ENCODE measurements at places on chromosomes 3 and 15.

- H3K4me1 ChIP-seq, result peaks cover 1% of the 10 kb centered on the region
- peaks cover 34% of the 10 kb centered on the region for H3K27me3 ChIP-seq
- no peaks in the 10 kb centered on the region for H3K36me3 ChIP-seq
- no peak overlapping the region for H3K4me3 ChIP-seq
- H3K27ac ChIP-seq, result no peak overlapping the region
- no peak for DNase-seq
Measured at GRCh38 chr3:45219694-45220093, 6.4 kb downstream of the TMEM158 start.

- no peak for DNase-seq
- no peak within 1 kb of the TSS for H3K27ac ChIP-seq
- peaks cover 12% of the 10 kb centered on the region for H3K27me3 ChIP-seq
- H3K4me3 ChIP-seq, result no peak within 1 kb of the TSS
- no peaks in the 10 kb centered on the region for H3K36me3 ChIP-seq
- H3K4me1 ChIP-seq, result peaks cover 5% of the 10 kb centered on the region
Measured at GRCh38 chr3:134650431-134651346, at the start of gene KY. TSS of gene KY (minus strand) at chr3:134651022. CDS start at chr3:134650960, 62 bp downstream.

GRCh38 chr15:78873793-78874765 lies 1.4 kb downstream of the MORF4L1 start:
- H3K27ac ChIP-seq, result peak overlapping the region; percentile 100
- peak overlapping the region; percentile 98 for H3K4me3 ChIP-seq
- H3K36me3 ChIP-seq, result peaks cover 10% of the 10 kb centered on the region
- DNase-seq, result peak; percentile 67

DNA sequence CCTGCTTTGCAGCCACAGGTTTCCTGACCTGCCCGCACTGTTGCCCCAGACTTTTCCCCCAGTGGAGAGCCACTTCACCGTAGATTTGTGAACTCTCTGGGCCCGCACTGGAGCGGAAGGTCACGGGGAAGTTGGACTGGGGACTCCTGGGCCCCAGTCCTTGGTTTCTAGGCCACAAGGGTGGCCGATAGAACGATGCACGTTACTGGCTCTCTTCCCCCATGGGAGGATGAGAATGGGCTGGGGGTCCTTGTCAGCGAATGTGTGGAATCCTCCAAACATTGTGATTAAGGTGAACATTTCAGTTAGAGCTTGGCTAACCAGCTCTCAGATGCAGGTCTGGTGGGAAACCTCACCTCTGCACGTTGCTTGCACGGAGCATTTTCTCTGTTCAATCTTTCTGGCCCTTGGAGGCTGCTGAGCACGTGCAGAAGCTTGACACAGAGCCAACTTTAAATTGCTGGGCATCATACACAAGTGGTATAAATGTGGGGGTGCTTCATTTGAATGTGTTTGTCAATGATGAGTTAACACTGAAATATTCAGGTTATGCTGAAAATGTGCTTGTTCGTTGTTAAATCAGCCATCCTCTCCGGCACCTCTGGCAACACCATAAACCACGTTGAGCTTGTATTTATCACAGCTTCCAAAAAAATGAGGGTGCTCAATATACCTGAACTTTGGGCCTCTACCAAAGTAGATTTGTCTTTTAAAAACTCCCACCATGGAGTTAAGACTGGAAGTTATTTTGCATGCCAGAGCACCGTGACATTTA lies 976 bp downstream of the DIS3L start:
- H3K27me3 ChIP-seq, result no peaks in the 10 kb centered on the region
- peak overlapping the region; percentile 75 for H3K4me3 ChIP-seq
- no peak for DNase-seq
- H3K4me1 ChIP-seq, result peaks cover 33% of the 10 kb centered on the region
- peaks cover 12% of the 10 kb centered on the region for H3K36me3 ChIP-seq

- DNase-seq, result no peak
- no peaks in the 10 kb centered on the region for H3K27me3 ChIP-seq
- no peak overlapping the region for H3K4me3 ChIP-seq
- no peak overlapping the region for H3K27ac ChIP-seq
Measured at GRCh38 chr3:183298701-183299153, 45.7 kb downstream of the B3GNT5 start.

DNA sequence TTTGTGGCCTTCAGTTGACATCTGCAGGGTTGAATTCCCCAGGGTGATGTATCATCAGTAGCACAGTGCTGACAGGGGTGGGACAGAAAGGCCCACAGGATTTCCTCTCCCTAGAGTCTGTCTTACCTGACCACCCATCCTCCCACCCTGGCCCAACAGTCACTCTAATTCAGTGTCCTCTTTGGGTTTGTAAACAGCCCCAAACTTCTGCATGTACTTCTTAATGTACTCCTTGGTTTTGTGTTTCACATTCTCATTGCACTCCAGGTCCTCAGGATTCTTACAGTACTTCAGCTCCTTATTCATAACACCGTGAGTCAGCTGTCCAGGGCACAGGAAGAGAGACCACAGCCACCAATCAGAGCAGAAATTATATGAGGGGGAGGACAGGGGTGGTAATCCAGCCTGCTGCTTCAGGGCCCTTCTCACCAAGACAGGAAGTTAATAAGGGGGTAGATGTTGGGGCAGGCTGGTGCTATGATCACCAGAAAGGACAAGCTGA lies 37.5 kb downstream of the NBEAL2 start:
- no peak overlapping the region for H3K4me3 ChIP-seq
- H3K36me3 ChIP-seq, result peaks cover 67% of the 10 kb centered on the region
- H3K27ac ChIP-seq, result peak overlapping the region; percentile 52
- peak; percentile 55 for DNase-seq

DNA sequence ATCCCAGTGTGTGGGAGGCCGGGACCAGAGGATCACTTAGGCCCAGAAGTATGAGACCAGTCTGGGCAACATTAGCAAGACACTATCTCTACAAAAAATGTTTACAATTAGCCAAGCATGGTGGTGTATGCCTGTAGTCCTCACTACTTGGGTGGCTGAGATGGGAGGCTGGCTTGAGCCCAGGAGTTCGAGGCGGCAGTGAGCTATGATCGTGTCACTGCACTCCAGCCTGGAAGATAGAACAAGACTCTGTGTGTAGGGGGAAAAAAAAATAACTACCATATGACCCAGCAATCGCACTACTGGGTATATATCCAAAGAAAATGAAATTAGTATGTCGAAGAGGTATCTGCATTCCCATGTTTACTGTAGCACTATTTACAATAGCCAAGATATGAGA lies 22.6 kb downstream of the RYK start:
- DNase-seq, result no peak

- no peaks in the 10 kb centered on the region for H3K27me3 ChIP-seq
- H3K27ac ChIP-seq, result no peak overlapping the region
- DNase-seq, result peak; percentile 17
- no peak overlapping the region for H3K4me3 ChIP-seq
- H3K36me3 ChIP-seq, result peaks cover 35% of the 10 kb centered on the region
Measured at GRCh38 chr15:60362321-60363086, 35.3 kb downstream of the ANXA2 start.

DNA sequence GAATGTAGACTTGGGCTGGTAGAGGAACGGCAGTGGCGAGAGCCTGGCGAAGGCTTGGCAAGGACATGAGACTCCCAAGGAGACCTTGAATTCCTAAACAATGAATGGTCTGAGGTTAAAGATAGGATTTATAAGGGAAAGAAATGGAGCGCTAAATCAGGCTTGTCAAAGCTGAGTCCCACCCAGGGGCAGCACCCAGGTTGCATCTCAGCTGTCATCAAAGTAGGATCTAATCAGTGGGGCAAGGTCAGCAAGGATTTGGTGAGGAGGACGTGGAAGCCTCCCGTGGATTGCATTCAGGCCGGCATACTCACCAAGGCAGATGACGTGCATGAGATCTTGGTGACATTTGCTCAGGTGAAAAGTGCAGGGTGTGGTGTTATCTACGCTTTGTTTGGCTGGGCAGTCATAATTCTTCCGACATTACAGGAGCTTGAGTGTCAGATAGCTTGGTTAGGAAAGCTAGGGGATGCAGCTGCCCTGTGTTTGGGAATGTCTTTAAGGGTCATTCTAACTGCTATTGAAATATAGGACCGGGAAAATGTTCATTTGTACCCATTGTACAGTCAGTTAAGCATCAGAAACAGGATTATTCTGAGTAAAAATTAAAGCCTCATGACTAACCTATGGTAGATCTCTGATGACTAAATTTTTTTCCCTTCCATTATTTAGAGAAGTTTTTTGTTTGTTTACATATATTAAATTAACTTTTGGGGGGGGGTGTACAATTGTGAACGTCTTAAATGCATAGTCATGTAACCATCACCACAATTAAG lies 99.4 kb upstream of the TSC22D2 start:
- no peaks in the 10 kb centered on the region for H3K36me3 ChIP-seq
- peaks cover 4% of the 10 kb centered on the region for H3K27me3 ChIP-seq
- no peaks in the 10 kb centered on the region for H3K4me1 ChIP-seq
- DNase-seq, result no peak
- H3K4me3 ChIP-seq, result no peak overlapping the region

DNA sequence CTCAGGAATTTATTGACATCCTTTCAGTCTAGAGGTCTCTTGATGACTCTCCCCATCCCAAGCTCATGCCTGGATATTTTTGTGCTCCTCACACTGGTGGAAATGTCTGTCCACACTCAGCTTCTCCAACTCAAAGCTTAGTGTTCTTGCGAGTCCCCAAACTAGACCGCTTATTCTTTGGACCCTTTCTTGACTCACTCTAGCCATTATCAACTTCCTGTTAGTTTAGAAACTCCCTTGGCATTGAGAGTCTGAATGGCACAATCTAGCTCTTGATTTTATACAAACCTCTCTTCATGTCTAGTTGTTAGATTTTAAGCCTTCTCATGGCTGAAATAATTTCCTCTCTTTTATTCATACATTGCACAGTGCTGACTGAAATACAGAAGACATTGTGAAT lies 19.6 kb downstream of the TIGIT start:
- H3K36me3 ChIP-seq, result no peaks in the 10 kb centered on the region
- no peak for DNase-seq
- no peaks in the 10 kb centered on the region for H3K27me3 ChIP-seq
- H3K27ac ChIP-seq, result no peak overlapping the region
- no peak overlapping the region for H3K4me3 ChIP-seq

- no peaks in the 10 kb centered on the region for H3K27me3 ChIP-seq
- no peaks in the 10 kb centered on the region for H3K4me1 ChIP-seq
- H3K27ac ChIP-seq, result no peak overlapping the region
- no peak overlapping the region for H3K4me3 ChIP-seq
Measured at GRCh38 chr15:47363653-47364052, 353.7 kb upstream of the SEMA6D start.

DNA sequence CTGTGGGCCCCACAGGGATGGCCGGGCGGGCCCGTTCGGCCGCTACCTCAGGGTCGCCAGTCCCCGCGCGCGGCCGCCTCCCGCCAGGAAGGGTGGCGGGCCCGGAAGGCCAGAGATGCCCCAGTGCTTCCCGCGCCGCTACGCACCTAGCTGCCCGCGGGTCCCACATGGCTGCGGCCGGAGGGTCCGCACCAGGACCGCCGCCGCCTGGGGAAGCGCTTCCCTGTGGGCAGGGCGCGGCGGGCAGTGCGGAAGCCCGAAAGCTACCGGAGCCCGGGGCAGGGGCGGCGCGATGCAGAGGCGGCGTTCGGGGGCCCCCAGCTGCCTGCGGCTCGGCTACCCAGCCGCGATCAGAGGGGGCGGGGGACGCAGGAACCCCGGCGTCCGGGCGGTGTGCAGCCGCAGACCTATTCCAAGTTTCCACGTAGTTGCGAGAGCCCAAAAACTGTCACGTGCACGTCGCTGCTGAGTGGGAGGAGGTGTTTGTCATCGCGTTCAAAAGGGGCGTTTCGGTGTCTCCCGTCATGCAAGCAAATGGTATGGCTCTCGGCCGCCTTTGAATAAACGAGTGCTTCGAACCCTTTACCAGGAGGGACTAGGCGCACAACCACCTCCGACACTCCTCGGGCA lies at the start of gene TRANK1:
Gene TRANK1 (minus strand): TSS at position 414 of the 630 bp plus-strand sequence. CDS start 245 bp downstream, at position 169.
- H3K36me3 ChIP-seq, result no peaks in the 10 kb centered on the region
- peak within 1 kb of the TSS; percentile 79 for H3K4me3 ChIP-seq
- peak; percentile 70 for DNase-seq
- H3K27ac ChIP-seq, result peak within 1 kb of the TSS; percentile 61

- no peaks in the 10 kb centered on the region for H3K4me1 ChIP-seq
- no peak overlapping the region for H3K4me3 ChIP-seq
- DNase-seq, result no peak
- H3K27me3 ChIP-seq, result no peaks in the 10 kb centered on the region
- no peaks in the 10 kb centered on the region for H3K36me3 ChIP-seq
Measured at GRCh38 chr3:25448750-25449692, 21.0 kb downstream of the RARB start.

- H3K4me1 ChIP-seq, result no peaks in the 10 kb centered on the region
- peaks cover 21% of the 10 kb centered on the region for H3K27me3 ChIP-seq
- no peak for DNase-seq
Measured at GRCh38 chr3:193962986-193963685, 172.8 kb upstream of the HES1 start.

DNA sequence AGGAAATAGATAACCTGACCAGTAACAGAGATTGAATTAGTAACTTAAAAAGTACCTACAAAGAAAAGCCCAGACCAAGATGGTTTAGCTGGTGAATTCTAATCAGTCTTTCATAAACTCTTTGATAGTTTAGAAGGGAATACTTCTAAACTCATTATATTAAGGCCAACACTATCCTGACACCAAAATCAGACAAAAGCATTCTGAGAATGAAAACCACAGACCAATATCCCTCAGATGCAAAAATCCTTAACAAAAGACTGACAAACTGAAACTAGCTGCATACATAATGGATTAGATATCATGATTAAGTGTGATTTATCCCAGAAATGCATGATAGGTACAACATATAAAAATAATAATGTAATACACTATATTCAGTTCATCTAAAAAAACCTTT lies 115.6 kb downstream of the RFX7 start:
- H3K4me3 ChIP-seq, result no peak overlapping the region
- no peaks in the 10 kb centered on the region for H3K4me1 ChIP-seq
- H3K27ac ChIP-seq, result no peak overlapping the region
- peaks cover 10% of the 10 kb centered on the region for H3K36me3 ChIP-seq

- H3K27ac ChIP-seq, result no peak overlapping the region
- H3K36me3 ChIP-seq, result no peaks in the 10 kb centered on the region
- H3K4me1 ChIP-seq, result peaks cover 3% of the 10 kb centered on the region
- no peak for DNase-seq
- no peak overlapping the region for H3K4me3 ChIP-seq
- H3K27me3 ChIP-seq, result no peaks in the 10 kb centered on the region
Measured at GRCh38 chr15:93859176-93859575, 372.2 kb upstream of the MCTP2 start.

DNA sequence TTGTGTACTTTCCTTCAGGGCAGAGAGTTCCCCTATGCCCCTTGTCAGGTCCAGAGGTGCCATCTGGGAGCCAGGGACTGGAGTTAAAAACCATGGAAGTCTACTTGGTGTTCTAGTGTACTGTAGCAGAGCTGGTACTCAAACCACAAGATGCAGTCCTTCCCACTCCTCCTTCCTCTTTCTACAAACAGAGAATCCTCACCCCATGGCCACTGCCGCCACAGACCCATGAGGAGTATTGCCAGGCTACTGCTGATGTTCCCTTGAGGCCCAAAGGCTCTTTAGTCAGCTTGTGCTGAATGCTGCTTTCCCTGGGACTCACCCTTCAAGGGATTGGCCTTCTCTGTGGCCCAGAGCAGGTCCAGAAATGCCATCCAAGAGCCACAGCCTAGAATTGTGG lies 229.2 kb upstream of the ZPLD1 start:
- no peak overlapping the region for H3K4me3 ChIP-seq
- H3K36me3 ChIP-seq, result no peaks in the 10 kb centered on the region
- no peak for DNase-seq
- H3K27me3 ChIP-seq, result no peaks in the 10 kb centered on the region

GRCh38 chr3:126684218-126684751 lies 19.8 kb upstream of the CHCHD6 start:
- H3K27me3 ChIP-seq, result no peaks in the 10 kb centered on the region
- peaks cover 2% of the 10 kb centered on the region for H3K4me1 ChIP-seq
- H3K4me3 ChIP-seq, result no peak overlapping the region
- DNase-seq, result no peak

GRCh38 chr3:190018460-190018859 lies 102.2 kb downstream of the P3H2 start:
- no peak for DNase-seq
- H3K27ac ChIP-seq, result no peak overlapping the region
- H3K36me3 ChIP-seq, result no peaks in the 10 kb centered on the region
- no peak overlapping the region for H3K4me3 ChIP-seq
